ENCODE measurements at places on chromosomes 13 and 19.
A peak's percentile ranks its signal among the peaks of the same experiment; 100 is the strongest.

GRCh38 chr13:112845511-112846144, 123.4 kb upstream of the MCF2L start:
- no peak for DNase-seq

- no peak for DNase-seq
These were observed 2065.7 kb upstream of the PCDH20 start for GRCh38 chr13:63481334-63481733.

DNA sequence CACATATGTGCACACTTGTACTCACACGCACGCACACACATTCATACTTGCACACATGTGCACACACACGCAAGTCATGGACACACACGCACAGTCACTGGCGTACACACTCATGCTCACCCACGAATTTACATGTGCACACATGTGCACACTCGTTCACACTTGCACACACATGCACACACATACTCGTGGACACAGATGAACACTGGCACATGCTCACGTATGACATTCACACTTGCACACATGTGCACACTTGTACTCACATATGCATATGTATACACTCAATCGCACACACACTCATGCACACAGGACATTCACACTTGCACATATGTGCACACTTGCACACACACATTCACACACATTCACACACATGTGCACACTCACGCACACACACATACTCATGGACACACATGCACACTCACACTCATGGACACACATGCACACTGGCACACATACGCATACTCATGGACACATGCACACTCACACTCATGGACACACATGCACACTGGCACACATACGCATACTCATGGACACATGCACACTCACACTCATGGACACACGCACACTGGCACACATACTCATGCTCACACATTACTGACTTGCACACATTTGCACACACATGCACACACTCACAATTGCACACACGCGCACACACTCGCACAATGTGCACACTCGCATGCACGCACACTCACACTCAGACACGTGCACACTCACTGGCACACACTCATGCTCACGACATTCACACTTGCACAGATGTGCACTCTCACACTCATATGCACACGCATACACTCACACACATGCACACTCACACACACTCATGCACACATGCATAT, 9.5 kb downstream of the SBK2 start:
- no peak for DNase-seq

DNA sequence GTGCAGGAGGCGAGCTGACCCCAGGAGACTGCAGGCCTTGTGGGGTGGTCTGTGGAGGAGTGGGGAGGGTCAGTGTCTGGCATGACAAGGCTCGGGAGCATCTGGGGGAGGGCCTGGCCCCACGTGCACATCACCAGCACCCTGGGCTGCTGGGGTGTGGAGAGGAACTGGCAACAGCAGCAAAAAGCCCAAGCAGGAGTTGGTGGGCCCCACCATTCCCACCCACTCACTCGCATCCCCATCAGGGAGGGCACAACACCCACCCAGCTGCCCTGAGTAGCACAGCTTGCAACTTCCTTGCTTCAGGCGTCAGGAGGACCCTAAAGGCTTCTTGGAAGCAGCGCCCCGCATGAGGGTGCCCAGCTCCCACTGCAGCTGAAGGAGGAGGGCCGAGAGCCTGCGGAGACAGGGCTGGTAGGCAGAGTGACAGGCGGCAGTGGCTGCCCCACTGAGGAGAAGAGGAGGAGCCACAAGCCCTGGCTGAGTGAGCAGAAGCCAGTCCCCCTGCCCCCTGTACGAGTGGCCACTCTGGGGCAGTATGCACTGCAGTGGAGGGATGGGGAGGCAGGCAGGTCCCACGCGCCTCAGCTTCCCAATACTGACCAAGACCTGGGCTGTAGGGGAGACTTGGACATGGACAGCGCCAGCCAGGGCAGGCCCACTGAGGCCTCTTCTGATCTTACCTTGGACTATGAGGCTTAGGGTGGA, 26.5 kb downstream of the ELL start:
- DNase-seq: no peak

- DNase-seq: no peak
These were observed 175.1 kb upstream of the KL start for GRCh38 chr13:32840989-32841713.

GRCh38 chr13:98813993-98814392, 61.5 kb upstream of the SLC15A1 start:
- peak; percentile 31 for DNase-seq

All from PC-3 (cell line).